IMR-90 (cell line): ENCODE measurements at places on chromosomes 16 and 17. TPM values are rescaled to one million over a fixed set of nuclear protein-coding genes. Genes with fewer than 3 reads are reported as not detected.

Gene HSD11B2
- total RNA-seq = not detected in 2 replicates

DNA sequence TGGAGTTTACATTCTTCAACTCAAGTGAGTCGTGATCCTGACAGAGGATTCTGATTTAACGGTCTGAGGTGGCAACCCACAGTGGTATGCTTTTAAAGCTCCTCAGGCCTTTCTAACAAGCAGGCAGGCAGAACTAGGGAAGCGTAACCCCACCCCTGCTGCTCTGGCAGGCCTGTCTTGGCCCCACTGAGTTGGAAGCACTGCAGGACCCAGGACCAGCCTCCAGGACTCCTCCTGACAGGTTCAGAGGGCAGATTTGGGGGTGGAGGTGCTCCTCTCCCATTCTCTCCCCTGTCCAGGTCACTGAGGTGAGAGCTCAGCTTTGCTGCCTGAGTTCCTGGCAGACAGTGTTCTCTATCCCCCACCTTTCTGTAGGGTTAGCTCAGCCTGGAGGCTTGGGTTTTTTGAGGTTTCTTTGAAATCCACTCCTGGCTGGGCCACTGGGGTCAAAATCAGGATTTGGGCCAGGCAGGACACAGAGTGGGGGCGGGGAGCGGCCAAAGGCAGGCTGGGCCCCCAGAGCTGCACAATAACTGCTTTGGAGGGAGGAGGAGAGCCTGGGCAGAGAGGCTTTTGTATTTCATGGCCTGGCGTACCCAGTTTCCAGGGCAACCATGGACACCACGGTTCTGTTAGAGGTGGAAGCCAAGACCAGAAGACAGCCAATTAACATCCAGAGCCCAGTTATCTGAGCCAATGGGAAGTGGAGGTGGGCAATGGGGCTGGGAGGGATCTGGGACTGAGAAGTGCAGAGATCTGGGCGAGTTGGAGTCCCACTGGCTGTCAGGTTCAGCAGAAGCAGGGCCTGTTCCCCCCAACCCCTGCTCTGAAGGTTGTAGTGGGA lies 9.5 kb downstream of the MRPL27 start:
- peak; percentile 35 for DNase-seq

- peak; percentile 52 for DNase-seq
Observed at GRCh38 chr16:57786632-57787518, 15.4 kb downstream of the KIFC3 start.

- DNase-seq = no peak
Observed at GRCh38 chr17:66455060-66455459, 152.6 kb downstream of the PRKCA start.

Gene CDH1
- under 0.01 TPM in 1 of 2 replicates, not detected in the other for total RNA-seq

DNA sequence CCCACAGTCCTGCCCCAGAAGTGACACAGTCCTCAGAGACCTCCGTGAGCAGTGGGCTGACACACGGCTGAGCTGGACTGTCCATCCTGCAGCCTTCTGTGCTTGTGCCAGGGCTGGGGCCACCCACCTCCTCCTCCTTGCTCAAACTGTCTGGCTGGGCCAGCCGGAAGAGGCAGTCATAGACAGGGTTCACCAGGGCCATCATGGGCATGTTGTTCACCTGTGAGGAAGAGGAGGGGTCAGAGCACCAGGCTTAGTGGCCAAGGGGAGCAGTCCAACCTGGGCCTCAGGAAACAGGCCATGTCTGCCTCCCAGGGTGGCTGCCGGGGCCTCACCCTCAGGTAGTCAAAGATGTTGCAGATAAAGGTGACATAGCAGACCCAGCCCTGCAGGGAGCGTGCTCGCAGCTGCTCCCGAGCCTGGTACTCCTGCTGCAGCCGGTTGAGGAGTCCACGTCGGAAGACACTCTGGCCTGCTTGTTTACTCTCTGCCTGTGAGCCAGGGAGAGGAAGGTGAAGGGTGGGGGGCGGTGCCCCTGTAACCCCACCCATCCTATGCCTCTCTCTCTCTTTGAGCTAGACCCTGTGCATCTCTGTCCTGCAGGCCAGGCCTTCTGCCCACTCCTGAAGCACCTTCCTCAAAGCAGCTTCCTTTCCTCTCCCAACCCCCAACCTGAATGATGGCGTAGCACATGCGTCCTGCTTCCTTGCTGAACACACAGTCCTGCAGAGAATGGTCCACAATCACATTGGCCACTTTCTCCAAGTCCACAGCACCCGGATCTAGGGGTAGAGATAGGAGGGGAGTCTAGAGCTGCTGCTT lies 3.4 kb downstream of the MIF4GD start:
- DNase-seq = no peak

- peak; percentile 96 for DNase-seq
Observed at GRCh38 chr17:81422776-81423697, 27.8 kb downstream of the BAHCC1 start.

- peak; percentile 28 for DNase-seq
Observed at GRCh38 chr16:71467810-71468209, 5.8 kb upstream of the ZNF23 start.

Gene FAM117A
- total RNA-seq = 0.56 and 0.72 TPM in 2 replicates

GRCh38 chr17:64001091-64001579 lies 3.0 kb downstream of the PRR29 start:
- DNase-seq = no peak

DNA sequence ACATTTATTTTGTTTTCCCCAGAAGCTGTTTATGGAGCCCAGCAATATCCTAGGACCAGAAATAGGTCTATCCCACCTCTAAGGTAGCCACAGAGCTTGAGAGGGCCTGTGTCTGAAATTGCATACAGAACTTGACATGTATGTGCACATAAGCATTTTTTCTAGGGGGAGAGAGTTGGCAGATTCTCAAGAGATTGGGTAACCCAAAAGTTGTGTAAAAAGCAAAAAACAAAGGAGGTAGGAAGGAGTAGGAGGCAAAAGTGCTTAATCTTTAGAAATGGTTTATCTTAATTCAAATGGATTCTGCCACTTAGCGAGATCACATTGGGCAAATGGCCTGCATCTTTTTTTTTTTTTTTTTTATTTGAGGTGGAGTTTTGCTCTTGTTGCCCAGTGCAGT lies 3.5 kb downstream of the PLK1 start:
- DNase-seq = peak; percentile 40

DNA sequence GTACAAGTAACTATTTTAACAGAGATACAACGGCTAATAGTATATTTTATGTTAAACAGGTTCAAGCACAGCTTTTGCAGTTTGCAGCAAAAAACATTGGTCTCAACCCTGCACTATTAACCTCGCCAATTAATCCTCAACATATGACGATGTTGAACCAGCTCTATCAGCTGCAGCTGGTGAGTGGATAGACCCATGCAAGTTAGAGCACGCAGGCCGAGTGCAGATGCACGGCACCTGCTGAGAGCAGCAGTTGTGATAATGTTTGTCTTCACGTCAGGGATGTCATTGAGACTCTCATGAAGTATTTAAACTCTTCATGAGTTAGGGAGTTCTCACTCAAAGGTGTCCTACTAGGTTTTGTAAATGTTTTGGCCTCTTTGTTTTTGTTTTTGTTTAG lies 45.6 kb downstream of the TMC6 start:
- no peak for DNase-seq

DNA sequence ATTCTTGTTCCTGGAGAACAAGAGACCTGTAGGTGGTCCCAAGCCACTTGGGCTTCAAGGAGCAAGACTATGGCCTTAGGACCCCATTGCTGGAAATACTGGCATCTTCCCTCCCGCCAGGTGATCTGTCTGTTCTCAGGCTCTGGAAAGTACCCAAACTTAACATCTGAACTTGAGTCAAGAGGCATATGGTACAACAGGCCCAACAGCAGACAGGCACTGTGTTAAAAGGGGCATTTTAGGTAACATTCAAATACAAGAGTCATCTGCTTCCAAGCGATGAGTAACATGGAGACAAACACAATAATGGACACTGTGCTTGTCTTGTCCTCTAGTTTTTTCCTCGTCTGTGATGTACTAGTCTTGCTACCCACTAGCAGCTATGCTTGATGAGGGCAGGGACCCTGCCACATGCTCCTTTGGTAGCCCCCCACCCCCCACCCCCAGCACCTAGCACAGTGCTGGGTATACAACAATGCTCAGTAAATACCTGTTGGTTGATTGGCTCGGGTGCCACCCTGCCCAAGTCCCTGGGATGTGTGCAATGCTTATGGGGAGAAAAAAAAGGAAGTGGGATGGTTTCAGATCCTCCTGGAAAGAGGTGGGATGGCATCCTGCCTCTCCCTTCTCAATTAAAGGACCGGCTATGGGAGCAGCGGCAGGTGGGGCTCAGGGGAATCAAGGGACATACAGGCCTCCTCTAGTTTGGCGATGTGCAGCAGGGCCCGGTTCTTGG lies 19.4 kb downstream of the CSF3 start:
- DNase-seq = no peak

DNA sequence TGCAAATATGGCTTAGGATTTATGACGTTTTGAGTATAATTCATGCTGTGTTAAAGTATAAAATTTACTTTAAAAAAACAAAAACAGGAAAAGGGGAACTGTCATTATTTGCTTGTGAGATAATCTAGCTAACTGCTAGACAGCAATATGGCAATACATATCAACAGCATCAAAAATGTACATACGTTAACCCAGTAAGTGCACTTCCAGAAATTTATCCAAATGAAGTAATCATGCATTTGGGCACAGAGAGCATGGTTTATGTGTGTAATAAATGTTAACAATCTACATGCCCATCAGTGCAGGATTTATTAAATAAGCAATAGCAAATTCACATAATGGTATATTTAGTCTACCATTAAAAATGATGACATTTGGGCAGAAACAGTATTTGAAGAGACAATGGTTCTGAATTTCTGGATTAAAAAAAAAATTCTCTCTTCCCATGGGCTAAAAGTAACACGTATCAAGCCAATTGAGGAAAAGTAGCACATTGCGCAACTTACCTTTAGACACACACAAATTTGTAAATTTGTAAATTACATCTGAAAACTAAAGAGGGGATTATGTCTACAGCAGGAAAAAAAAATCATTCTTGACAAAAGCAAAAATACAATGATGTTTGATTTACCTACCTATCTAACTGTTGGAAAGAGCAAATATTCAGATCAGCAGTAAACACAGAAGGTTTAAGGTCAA lies 80.2 kb downstream of the CACNG1 start:
- no peak for DNase-seq

DNA sequence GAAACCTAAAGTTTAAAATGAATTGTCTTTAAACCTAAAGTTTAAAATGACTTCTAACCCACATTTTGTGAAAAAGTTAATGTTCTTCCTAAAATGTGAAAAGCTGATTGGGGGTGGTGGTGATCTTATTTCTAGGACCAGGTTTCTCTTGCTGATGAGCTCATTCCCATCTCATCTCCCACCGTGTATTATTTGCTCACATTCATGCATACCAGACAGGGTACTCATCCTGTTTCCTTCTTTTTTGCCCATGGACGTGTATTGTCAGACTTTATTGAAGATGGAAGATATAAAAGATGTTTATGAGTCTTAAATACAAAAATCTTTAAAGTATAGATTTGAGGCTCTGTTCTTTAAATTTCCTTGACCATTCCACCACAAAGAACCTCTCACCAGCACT lies 70.1 kb upstream of the MPHOSPH6 start:
- DNase-seq = peak; percentile 6

DNA sequence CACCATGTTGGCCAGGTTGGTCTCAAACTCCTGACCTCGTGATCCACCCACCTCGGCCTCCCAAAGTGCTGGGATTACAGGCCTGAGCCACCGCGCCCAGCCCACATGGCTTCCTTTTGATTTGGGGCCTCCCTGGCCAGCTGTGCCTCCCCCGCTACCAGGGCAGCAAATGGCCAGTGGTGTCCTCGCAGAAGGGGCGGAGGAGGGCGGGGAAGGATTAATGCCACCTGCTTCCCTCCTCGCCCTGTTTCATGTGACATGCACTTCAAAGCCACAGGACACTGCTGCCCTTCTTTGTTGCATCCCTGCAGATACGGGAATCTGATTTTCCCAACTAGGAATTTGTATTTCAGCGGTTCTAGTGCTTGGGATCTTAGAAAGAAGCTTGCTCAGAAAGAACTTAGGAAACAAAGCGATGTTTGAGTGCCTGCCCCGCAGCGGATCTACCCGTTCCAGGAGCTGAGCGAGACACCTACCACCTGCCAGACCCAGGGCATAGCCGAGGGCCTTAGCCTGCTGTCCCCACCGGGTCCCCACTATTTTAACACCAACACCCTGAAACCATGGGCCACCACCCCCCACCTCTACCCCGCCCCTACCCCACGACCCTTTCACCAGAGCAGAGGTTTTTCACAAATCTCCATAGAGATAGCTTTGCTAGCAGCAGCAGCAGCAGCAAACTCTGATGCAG lies 37.7 kb upstream of the CCDC182 start:
- no peak for DNase-seq

Gene IRX6
- not detected in 2 replicates for total RNA-seq

DNA sequence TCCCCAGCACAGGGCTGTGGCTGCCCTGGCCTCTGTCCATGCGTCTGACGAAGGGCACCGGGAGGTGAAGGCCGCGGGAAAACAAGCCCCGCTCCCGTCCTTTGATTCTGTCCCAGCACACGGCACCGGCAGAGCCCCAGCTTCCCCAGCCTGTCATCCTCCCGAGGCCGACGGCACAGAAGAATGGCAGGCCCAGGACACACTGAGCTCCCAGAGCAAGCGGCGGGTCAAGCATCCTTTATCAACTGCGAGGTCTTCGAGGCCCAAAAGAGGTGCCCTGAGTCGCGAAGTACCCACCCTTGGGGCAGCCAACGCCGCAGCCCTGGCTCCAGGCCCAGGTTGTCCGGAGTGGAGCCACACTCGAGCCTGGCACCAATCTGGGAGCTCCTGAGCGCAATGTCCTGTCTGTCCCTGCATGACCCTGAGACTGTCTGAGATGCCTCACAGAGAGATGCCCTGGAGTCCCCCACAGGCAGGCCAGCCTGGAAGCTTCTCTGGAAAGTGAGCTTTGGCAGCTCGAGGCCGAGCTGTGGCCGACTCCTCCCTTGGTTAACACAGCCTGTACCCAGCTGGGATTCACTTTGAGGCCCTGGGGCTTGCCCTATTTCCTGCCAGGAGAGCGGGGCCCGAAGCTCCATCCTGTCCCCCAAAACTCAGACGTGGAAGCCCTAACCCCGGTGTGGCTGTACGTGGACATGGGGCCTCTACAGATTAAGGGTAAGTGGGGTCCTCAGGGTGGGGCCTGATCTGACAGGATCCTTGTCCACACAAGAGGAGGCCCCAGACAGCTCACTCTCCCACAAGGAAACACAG lies 23.3 kb downstream of the SLC7A5 start:
- no peak for DNase-seq

Gene EMP2
- total RNA-seq = 17.8 and 18.3 TPM in 2 replicates

GRCh38 chr17:7060165-7060891 lies 16.4 kb upstream of the SLC16A11 start:
- DNase-seq = peak; percentile 69
